ENCODE measurements at places on chromosomes 11 and 22. TPM values are rescaled to one million over a fixed set of nuclear protein-coding genes. Genes with fewer than 3 reads are reported as not detected.
A peak's percentile ranks its signal among the peaks of the same experiment; 100 is the strongest.

DNA sequence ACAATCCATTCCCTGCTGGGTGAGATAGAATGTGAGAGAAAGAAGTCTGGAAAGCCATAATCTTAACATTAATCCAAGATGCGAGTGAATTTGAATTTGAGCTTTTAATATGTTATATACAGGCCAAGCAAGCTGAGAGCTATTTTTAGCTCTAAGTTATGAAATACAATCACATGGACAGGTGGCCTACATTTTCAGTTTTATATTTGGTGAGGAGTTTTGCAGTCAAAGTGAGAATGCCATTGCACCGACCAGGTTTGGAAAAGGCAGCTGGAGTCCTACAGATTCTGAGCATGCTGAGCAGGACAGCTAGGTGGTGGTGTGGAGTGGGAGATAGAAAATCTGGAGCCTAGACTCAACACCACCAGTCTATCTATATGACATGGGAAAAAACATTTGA lies 12.0 kb downstream of the OR5B21 start:
- no peak for DNase-seq

GRCh38 chr11:45108070-45109064 lies 38.1 kb upstream of the PRDM11 start:
- DNase-seq, result no peak

Gene TRPC6
- total RNA-seq, result 1.3 TPM

GRCh38 chr11:117238221-117238620 lies 5.8 kb downstream of the RNF214 start:
- DNase-seq, result no peak

DNA sequence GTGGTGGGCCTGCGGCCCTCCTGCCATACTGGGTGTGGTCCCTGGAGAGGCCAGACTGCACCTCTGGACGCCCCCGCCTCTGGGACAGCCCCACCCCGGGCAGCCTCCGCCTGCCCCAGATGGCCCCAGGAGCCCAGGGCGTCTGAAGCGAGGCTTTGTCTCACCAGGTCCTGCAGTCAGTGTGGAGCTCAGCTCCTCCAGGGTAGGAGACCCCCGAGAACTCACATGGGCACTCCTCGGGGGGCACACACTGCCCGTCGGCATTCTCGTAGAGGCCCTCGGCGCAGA lies 10.4 kb downstream of the MUC6 start:
- no peak for DNase-seq

- DNase-seq, result no peak
Measured at GRCh38 chr11:47688991-47689390, 26.2 kb downstream of the AGBL2 start.

Gene IFTAP
- total RNA-seq, result 3.8 TPM

DNA sequence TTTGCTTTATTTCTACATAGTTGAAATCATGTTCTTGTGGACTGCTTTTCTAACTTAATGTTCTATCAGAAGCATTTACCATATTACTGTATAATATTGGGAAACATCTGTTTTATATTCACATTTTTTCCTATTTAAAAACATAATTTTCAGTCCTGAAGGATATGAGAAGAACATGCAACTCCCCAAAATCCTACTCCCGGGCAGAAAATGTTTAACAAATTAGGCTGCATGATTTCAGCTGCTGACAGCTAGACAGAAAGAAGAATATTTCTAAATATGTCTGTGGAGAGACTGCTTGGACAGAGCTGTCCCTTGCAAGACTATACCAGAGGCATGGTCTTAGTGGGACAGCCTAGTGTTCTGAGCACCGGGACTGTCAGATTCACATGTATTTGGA lies 15.7 kb upstream of the AMPD3 start:
- DNase-seq, result no peak

DNA sequence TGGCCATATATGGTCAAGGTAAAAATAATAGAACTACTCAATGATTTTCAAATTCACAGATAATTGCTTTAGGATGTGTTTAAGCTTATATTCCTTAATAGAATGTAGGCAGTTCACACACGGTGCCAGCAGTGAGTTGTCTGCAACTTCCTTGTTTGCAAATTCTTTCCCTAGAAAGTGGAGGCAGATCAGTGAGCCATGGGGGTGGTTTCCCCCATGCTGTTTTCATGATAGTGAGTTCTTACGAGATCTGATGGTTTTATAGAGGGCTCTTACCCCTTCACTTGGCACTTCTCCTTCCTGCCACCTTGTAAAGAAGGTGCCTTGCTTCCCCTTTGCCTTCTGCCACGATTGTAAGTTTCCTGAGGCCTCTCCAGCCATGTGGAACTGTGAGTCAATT lies 111.8 kb upstream of the LMO1 start:
- DNase-seq, result no peak

GRCh38 chr22:50114221-50115021 lies 24.6 kb downstream of the MOV10L1 start:
- no peak for DNase-seq

Gene LRFN4
- total RNA-seq, result 70.3 TPM

DNA sequence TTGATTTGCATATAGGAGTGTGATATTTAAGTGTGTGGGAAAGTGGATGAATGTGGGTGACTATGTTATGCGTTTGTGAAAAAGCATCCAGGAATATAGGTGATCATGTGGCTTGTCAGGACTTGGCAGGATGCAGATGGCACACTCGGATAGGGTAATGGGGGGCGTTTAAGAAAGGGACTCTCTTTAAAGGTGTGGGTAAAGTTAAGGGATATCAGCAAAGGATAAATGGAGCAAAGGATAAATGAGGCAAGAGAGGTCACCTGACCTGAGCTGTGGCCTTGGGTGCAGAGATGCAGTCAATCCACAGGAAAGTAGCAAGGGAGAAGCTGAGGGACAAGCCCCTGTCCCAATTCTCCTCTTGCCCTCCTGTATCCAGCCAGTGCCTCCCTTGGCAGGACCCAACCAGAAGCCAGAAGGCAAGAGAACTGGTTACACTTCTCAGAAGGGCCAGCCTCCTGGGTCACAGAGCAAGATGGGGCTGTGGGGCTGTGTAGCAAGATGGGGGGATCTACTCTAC lies 47.5 kb upstream of the GRAMD1B start:
- no peak for DNase-seq

GRCh38 chr22:49147617-49148175 lies 680.0 kb downstream of the BRD1 start:
- DNase-seq, result no peak

- DNase-seq, result no peak
Measured at GRCh38 chr11:44638032-44638431, 72.6 kb downstream of the CD82 start.

DNA sequence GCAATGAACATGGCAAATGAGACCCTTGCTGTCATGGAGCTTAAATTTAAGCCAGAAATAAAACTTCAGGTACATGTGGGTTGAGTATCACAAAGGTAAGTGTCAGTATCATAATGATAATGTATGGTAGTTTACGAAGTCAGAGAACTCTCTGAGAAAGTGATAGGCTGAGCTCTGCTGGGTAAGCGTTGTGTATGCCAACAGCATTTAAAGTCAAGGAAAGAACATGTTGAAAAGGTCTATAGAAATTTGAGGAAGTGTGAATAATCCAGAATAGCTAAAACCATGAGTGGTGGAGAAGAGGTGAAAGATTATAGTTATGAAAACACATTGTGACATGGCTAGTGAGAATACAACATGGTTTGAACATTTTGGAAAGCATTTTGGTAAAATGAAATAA lies 17.4 kb upstream of the CTSC start:
- DNase-seq, result no peak

Gene APOL3
- 0.60 TPM for total RNA-seq

DNA sequence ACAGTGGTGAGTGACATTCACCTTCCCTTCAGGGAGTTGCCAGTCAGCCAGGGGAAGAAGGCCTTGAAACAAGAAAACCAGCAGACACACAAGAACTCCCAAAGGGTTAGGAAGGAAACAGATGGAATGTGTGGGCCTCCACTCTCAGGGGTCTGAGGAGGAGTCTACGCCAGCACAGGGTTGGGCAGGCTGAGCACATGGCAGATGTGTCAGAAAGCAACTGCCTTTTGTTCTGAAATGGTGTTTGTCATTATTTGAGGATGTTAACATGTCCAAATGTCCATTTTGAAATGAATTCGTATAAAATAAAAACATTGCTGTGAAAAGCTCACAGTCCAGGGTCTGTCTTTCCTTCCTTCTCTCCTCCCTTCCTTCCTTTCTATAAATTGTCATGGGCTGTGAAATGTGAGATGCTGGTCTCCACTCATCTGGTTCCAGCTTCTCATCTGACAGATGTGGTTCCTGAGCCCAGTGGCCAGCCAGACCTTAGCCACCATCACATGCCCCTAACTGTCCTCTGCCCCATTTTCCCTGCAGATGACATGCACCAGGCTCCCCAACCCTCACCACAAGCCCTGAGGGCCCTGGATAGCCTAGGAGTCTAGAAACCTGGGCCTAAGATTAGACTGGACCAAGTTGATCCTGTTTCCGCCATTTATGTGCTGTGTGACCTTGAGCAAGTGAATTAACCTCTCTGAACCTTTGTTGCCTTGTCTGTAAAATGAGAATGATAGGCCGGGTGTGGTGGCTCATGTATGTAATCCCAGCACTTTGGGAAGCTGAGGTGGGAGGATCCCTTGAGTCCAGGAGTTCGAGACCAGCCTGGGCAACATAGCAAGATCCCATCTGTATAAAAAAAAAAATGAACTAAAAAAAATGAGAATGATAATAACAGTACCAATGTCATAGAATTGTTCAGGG lies 56.2 kb upstream of the CRYBB3 start:
- DNase-seq, result no peak

- DNase-seq, result no peak
Measured at GRCh38 chr22:47000888-47001287, 238.4 kb downstream of the TBC1D22A start.

GRCh38 chr11:65479184-65480145 lies 19.4 kb upstream of the MALAT1 start:
- DNase-seq, result peak; percentile 43

Gene ANGPTL5
- total RNA-seq, result not detected

DNA sequence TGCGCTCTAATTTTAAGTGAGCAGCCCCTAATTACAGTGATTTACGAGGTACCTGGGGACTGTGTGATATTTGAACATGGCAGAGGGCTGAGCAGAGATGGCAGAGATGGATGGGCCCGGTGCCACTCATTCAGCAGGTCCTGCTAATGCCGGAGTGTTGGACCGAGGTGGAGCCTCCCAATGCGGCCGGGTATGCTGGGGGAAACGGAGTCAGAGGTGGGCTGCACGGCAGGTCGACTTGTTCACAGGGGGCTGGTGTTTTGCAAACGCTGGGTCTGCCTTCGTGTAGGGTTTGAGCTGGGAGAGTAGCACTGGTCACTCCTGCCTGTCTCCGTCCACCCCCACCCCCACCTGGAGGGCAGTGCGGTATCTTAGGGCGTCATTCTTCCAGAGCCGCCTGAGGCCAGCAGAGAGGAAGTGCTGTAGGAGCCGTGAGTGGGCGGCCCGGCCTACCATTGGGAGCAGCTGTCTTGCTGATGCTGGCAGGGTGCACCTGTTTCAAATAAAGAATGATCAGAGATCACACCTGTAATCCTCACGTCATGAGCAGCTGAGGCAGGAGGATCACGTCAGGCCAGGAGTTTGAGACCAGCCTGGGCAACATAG lies 122.6 kb downstream of the IGLL1 start:
- DNase-seq, result no peak

Gene OR4D10
- total RNA-seq, result not detected

Data from WTC11 (cell line).